ENCODE measurements at places on chromosomes 3 and 15.

GRCh38 chr3:64741341-64741740, 53.5 kb upstream of the ADAMTS9 start:
- DNase-seq: no peak

DNA sequence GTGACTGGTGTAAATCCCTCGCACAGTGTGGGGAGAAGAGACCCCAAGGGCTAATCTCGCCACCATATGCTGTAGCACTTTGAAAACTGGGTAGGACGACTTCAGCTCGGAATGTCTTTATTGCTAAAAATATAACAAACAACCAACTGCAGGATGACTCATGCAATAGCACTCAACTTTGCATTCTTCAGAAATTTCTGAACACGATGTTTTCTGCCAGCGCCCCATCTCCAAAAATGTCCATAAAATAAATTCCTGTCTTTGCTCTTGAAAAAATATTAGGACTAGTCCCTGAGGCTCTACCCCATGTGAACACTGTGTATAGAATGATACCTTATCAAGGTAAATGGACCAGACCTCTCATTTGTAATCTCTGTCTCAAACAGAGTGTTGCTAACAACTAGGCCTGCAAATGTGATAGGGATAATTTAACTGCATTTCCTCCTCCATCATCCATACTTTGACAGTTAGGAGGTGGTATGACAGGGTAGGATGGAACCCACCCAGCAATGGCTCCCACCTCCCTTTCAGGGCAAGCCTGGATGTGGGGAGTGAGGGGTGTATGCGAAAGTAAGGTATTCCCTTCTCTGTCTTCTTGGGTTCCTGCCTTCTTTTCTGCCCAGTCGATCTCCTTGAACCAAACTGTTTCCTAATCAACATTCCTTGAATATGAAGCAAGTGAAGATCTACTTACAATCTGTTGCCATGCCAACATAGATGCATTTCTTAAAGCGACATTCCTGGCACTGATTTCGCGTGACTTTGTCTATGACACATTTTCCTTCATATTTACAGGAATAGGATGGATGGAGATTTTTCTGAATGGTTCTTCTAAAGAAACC, 201.1 kb downstream of the NR1D2 start:
- DNase-seq: no peak

DNA sequence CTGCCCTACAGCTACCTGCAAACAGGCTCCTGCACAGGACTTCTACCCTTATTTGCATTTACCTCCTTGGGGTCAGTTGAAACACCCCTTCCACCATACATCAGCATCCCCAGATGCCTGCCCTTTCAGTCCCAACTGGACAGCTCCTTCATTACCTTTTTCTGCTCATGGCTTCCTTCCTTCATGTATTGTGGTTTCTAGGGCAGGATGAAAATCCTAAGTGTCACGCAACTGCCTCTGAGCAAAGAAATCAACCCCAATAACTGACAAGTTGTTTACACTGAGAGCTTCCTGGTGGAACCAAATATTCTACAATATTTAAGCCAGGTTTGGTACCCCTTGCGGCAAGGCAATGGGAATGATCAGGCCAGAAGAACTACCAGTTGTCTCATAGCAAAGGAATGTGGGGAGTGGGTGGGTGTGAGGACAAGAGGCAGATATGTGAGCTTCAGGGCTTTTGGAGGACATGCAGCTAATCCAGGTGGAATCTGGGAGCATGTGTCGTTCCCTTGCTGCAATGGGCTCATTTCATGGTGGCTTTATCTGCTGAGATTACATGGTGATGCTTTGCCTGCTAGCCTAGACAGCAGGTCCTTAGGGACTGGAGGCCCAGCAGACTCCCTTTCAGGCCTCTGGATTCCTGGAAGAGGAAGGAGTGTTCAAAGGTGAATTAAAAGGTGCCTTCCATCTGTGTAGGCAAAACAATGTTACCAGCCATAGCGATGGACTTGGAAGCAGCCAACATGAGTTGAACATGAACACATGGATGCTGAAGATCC, 34.9 kb downstream of the PPCDC start:
- no peak for DNase-seq

GRCh38 chr3:197181741-197182140, 116.7 kb downstream of the DLG1 start:
- no peak for DNase-seq

DNA sequence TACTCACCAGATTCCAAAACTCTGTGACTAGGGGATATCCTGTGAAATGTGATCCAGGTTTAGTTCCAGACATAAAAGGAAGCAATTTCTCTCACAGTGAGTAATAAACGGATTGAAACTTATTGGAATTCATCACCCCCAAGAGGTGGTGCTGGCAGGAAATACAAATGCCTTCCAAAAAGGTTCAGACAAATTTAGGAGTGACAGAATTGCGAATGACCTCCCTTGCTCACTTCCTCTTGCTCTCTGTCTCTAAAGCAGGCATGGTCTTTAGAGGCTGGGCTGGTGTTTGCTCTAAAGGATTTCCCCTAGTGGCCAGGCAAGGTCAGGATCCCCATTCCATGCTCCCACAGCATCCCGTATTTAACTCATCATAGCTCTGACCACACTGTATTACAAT, 449.4 kb upstream of the PPP2R3A start:
- DNase-seq: no peak

DNA sequence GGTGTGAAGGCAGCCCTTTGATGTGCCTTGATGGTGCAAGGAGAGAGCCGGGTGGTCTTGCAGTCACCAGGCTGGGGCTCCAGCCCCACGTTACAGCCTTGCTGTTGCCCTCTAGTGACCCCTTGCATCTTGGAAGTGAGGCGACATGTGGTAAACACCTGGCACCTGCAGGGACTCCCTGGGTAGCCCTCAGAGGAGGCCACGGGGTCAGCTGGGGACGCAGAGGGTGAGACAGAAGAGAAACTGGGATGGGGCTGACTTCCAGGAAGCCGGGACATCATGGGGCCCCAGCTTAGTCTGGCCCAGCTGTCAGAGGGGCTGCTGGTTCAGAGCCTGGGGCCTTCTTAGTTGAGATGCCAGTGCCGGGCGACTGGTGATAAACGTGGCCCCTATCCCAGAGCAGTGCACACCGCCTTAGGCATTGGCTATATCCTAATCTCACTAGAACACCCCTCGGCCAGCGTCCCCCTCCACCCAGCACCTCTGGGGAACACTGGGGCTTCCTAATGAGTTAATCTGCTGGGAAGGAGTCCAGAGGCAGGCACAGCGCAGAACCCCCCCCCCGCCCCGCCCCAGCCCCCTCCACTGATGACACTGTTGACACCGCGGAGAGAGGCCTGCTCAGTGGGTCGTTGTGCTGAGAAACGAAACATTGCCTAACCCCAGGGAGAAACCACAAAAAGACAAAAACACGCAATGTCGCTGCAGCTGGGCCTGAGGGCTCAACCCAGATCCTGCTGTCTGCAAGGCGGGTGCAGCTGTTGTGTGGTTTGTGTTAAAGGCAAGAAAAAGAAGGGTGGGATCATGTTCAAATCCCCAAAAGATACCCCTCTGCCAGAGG, 60.5 kb upstream of the KLF13 start:
- DNase-seq: no peak

DNA sequence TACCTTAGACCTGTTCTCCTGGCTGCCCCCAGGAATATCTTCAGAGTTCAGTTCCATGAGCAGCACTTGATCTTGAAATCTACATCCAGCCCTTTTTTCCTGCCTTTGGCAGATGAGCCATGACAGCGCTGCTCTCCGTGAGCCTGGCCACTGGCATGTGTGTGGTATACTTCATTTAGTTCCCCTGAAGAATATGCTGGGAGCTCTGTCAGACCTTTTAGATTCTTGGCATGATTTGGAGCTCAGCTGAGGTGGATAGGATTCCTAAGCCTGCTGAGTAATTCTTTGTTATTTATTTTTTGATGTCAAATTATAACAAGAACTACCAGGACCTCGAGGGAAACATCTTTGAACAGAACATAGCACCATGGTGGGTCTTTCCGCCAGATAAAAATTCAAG, 121.7 kb downstream of the EDEM1 start:
- no peak for DNase-seq

DNA sequence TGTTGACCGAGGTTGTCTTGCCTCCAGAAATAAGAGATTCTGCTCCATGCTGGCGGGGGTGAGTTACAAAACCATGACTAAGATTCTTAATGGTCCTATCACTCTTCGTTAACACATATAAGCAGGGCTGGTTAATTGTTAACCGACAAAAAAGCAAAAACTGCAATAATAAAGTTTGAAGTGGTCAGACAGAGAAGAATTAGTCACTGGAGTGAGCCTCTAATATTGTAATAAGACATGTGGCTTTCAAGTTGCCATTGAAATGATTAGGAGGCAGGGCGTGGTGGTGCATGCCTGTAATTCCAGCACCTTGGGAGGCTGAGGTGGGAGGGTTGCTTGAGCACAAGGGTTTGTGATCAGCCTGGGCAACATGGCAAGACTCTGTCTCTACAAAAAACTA, 78.4 kb upstream of the NR2F2 start:
- no peak for DNase-seq

DNA sequence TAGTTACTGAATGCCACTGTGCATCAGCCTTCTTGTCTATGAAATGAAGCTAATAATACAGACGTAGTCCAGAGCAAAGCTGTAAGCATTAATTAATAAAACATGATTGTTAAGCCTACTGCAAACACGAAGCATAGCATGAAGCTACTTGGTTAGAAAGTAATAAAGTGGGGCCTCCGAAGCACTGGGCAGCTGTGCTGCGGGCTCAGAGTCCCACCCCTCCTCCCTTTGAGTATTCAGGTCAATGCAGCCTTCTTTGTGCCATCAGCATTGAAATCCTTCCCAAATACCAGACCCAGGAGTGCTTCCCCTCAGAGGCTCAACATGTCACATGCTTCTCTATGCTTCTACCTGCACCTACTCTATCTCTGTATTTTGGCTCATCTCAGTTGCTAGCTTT, 1112.6 kb downstream of the IGSF11 start:
- DNase-seq: no peak

DNA sequence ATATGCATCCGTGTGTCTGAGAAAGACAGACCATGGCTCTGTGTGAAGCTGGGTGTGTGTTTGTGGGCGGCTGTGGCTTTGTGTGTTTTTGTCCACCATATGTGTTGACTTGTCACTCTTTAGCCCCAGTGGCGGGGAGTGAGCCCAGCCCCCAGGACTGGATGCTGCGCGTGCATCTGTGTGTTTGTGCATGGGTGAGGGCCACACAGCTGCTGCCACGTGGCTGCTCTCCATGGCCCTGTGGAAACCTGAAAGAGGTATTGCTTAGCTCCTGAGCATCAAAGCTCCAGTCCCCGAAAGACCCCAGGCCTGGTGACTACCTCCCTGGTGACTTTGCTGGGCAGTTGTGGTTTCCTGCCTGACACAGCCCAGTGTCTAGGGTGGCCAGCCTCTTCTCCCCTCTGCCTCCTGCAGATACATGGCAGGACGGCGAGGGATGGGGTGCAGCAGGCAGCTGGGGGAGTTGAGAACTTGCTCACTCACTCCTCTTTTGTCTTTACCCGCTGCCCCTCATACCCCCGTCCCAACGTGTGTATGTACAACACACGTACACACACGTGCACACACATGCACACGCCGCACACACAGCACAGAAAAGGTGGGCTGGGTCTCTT, 6.5 kb downstream of the EPHB3 start:
- no peak for DNase-seq

DNA sequence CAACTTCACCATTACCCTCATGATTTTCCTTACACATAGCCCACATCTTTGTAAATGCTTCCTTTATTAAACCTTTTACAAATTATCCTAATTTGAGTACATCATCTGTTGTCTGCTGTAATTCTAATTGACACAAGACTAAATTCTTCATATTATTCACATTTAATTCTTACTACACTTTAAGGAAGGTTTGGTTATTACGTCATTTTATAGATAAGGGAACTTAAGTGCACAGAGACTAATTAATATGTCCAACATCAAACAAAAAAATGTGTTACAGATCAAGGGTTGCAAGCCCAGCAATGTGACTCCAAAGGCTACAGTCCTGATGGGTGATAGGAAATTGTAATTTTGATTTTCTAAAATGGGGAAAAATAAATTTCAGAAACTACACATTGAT, 289.1 kb upstream of the ZNF385D start:
- no peak for DNase-seq

DNA sequence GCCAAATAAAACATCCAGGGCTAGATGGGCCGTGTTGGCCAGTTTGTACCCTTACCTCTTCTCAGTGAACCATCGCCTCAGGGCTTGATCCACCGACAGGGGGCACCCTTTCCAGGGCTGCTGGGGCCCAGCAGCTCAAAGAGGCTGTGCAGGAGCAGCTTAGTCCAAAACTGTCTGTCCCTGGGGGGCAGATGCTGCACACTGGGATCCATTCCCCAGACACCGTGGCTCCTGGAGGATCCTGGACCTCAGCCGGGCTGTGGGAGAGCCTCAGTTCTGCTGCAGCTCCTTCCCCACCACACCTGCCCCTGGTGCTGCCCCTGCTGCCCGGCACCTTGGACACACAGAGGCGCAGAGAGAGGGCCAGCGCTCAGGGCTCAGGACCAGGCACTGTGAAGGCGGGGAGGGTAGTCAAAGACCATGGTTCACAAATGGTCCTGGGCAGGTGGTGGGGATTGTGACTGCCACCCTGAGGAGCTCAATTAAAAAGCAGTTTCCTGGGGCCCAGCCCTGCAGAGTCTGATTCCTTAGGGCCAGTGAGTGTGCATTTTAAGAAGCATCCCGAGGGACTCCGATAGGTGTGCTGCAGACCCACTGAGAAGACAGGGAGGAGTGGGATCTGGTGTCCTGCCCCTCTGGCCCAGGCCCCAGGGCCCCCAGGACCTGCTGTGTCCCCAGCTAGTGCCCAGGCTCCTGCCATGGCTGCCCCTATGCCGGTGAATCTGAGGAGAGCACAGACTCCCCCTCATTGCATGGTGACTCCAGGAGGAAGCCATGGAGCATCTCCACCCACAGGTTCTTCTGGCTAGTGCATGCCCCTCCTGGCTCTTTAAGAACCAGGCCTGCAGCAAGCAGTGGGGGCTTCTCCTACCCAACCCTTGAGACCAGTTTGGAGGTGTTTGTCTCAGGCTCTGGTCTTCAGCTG, 86.5 kb upstream of the PRR20G start:
- DNase-seq: no peak

GRCh38 chr3:57436195-57436761, 107.9 kb downstream of the DNAH12 start:
- DNase-seq: no peak

- no peak for DNase-seq
Observed at GRCh38 chr3:163523375-163523774, 1554.9 kb downstream of the SI start.
